ENCODE measurements at places on chromosomes 11 and 22.

DNA sequence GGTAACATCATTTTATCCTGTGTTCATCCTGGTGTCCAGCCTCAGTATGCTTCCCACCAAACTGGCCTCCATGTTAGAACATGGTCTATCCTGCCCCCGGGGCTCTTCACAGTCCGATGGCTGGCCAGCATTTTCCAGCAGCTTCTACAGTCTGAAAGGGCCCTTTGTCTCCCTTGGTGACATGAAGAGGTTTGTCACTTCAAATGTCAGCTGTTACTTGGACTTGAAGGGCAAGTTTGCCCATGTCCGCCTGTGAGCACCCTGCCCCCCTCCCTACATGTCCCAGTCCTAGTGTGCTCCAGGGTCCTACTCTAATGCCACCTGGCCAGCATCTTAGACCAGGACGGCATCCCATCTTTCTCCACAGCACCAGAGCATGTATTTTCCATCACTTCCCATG lies 24.7 kb downstream of the PATZ1 start:
- DNase-seq = no peak

DNA sequence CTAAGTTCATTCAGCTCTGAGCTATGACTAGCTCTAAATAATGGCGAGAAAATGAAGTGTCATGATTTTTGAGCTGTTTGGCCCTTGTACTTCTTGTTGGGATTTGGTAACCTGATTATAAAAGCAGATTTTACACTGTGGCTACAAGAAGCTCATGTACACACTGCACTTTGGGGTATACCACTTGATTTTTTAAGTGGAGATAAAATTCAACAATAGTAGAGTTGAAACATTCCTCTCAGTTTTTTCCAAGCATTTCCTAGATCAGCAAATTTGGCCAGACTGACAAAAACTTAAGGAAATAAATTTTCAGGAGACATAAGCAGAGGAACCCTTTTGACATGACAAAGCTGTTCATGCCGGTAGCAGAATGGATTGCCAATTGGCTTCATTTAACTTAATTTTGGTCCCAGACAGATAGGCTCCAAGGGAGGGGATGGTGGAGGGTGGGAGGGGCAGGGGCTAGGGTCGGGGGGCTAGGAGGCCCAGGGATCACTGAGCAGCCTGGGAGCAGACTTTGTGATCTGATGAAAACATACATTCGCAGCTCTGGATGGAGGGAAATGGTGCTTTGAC lies 575.9 kb downstream of the METTL15 start:
- no peak for DNase-seq

- no peak for DNase-seq
Observed at GRCh38 chr11:120169981-120170698, 32.2 kb upstream of the TRIM29 start.

GRCh38 chr22:25849522-25849921 lies 107.5 kb downstream of the MYO18B start:
- DNase-seq = no peak

DNA sequence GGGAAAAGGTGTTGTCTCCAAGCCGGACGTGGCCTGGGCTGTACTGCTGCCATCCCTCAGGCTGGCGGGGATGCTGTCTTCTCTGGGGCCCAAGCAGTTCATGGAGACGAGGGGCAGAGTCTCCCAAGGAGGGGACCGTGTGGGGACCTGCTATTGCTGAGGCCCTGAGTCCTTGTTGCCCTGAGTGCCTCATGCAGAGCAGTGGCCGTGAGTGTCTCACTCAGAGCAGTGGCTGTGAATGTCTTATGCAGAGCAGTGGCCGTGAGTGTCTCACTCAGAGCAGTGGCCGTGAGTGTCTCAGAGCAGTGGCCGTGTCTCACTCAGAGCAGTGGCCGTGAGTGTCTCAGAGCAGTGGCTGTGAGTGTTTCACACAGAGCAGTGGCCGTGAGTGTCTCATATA lies 54.7 kb downstream of the GRAMD4 start:
- DNase-seq = no peak

DNA sequence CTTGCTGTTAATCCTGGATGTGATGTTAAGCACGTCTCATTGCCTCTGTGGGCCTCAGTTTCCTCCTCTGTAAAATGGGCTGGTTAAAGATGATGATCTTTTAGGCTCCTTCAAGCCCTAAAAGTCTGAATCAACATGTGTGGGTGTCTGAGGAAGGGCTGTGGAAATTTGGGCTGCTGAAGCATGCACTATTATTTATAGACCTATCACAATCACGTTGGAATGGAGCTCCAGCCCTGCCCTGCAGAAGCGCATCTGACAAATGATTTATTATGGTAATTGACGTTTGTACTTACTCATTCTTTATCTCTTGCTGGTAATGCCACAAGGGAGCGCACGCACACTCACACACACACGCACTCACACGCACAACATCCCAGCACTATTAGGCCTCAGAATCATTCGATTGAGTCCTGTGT lies 20.4 kb downstream of the P2RX3 start:
- DNase-seq = peak; percentile 78

GRCh38 chr22:27476729-27477128 lies 324.8 kb downstream of the MN1 start:
- peak; percentile 76 for DNase-seq

DNA sequence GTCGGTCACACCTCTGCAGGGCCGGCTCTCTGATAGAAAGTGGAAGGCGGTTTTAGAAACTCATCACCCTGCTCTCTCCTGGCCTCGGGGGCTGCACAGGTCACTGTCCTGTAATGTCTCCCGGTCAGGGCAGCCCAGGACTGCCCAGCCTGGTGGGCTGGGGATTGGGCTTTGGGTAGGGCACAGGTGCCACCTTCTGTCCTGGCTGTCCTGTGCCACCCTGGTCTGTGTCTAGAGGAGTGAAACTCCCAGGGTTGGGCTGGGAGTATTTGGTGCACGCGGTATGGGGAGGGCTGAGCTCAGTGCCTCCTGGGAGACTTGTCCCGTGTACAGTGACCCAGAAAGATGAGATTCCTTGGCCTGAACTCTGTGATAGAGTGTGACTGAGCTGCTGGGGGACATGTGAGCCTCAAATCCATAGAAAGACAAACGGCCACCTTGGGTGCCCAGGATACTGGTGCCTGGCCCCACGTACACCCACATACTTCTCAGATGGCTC lies 17.8 kb downstream of the SART1 start:
- no peak for DNase-seq

- no peak for DNase-seq
Observed at GRCh38 chr22:48849963-48850657, 977.6 kb downstream of the BRD1 start.

DNA sequence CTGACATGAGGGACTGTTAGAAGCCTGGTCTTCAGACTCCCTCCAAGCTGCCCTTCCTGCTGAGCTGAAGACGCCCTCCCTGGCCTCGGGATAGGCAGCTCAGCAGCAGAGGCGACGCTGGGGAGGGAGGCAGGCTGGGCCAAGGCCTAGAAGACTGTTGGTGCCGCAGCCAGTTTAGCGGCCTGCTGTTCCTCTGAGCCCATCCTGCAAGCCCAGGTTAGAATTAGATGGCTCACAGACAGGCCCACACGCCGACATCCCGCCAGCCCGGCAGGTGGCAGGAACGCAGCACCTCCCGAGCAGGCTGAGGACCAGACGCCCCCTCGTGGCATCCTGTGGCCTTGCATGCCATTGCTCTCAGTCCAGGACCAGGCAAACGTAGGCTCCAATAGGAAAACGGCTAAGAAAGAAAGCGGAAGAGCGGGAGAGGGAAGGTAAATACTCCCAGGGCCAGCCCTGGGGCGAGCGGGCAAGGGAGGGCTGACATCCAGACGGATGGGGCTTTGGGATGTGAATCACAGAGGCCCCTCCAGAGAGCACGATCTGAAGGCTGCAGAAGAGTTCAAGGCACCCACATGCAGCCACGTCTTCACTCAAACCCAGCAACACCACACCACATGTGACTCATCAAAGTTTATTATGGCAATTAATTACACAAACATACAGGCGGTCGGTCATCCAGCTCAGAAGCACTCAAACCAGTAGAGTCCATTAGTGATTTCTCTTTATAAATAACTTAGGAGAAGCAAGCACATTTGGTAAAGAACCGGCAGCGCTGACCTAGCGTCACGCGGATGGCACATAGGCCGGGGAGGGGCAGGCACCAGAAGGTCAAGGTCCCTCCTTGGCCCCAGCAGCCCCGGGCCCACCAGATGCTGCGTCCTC lies 27.6 kb downstream of the CD5 start:
- peak; percentile 95 for DNase-seq

- DNase-seq = no peak
Observed at GRCh38 chr11:124754309-124754708, 2.3 kb upstream of the VSIG2 start.

DNA sequence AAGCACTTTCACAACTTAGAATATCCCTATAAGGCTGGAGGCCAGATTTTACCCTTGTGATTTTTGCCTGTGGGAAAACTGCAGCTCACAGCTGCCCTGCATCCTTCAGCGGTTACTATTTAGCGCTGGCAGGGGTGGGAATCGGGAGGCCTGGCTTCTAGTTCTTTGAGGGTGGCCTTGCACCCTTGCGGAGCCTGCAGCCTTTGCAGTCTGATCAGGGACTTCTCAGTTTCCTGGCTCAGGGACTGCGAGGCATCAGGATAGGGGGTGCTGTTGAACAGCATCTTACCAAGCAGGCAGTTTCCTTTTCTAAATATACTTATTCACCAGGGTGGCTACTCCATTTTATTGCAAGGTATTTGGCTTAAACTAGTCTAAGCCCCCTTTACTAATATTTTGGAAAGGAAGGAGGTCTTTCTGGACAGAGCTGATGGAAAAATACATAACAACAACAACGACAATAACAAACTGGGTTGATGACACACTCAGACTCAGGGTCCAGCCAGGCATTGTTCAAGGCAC lies 2.9 kb upstream of the APOA1 start:
- peak; percentile 24 for DNase-seq

GRCh38 chr22:32378707-32379272 lies 21.1 kb downstream of the RFPL3 start:
- peak; percentile 18 for DNase-seq

DNA sequence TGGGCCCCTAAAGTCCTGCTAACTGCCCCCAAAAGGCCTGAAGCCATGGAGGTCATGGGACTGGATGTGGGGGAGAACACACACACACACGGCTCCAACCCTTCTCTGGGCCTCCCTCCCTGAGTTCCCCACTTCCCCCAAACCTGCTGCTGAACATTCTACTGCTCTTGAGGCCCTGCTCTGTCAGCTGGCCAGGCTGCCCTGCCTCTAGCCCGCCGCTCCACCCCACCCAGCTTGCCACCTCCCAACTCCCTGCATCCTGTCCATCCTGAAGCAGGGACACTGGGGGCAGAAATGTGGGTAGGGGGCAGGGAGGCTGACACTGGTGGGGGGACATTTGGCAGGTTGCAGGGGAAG lies 1.0 kb downstream of the KCNJ4 start:
- no peak for DNase-seq

DNA sequence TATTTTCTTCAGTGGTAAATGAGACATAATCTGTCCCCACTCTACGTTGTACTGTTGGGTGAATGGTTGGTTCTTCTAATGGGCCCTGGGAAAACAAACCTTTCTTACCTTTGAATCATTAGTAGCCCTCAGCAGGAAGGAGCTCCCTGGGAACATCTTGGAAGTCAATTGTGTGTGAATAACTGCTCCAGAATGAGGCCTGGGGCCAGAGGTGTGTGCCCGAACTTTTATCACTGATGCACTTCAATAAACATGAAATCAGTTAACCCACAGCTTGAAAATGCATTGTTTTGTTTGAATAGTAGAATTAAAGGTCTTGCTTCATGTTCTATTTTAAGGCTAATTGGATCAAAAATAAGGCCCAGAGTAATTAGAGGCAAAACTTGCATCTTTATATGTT lies 67.1 kb downstream of the NAV2 start:
- no peak for DNase-seq

DNA sequence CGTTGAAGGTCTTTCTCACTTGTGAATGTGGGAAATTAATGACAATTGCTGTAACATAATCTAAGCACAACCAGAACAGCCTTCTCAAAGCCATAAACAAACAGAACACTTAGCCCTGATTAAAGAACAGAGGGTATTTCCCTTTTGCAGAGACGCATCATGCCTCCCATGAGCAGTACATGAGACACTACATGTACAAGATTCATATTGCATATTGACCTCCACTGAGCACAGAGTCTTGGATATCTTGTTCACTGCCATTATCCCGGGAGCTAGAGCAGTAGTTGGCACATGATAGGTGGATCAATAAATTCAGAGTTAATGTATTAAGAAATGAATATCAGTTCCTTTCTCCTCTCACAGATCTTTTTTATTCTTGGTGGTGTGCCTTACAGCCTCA lies 1194.3 kb upstream of the TENM4 start:
- no peak for DNase-seq

GRCh38 chr11:86120807-86121206 lies 51.9 kb upstream of the PICALM start:
- DNase-seq = no peak
